ENCODE measurements at places on chromosomes 1 and 21.
A peak's percentile ranks its signal among the peaks of the same experiment; 100 is the strongest.

DNA sequence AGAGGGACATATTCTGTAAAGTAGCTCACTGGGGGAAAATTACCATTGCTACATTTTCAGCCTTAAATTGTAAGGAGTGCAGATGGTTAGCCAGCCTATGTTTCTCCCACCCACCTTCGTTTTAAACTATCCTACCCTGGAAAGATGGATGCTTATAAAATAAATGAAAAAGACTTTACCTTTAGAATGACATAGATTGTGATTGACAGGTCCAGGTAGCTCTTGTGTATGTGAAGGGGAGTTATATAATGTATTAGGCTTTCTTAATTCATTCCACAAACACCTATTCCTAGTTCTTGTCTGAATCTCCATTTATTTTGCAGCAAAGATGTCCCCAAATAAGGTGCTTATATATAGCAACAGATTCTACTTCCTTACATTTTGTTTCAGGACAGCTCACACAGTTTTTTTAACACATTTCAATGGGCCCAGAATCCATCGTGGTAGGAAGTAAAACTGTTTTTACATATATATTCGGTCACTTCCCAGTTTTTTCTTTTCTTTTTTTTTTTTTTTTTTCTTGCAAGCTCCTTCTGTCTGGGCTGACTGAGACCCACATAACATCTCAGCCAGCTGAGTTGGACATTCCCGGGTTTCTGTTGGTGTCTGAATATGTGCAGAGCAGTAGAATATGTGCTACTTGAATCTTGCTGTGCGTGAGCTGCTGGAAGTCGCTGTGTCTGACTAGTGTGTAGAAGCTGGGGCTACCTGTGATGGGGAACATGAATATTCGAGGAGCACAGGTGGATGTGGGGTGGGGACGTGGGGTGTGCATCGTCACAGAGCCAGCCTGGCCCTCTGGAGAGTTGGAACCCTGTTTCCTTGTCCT, 27.8 kb downstream of the UCK2 start:
- no peak for DNase-seq

DNA sequence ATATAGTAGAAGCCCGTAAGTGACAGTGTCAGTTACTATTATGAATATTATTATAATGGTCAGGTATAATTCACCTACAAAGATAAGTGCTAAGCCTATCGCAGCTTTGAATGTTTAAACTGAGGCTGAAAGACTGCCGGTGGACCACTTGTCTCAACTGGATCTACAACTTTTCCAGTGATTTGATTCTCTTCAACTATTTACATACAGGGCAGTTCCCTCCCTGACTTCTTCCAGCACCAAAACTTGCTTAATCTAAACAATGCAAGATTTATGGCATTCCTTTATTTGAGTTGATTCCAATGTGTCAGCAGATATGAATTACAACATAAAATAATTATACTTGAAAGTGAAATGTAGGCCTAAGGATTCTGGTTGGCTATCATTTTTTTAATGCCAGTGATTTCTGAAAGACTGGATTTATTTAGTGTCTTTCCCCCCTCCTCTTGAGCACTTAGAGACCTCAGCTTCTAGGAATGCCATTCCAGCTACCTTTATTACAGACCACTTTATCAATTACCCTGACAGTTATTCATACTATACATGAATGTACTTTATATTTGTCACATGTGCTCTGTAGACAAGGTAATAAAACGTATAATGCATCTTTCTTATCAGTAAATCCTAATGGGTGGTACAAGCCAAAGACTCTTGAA, 153.3 kb upstream of the C8B start:
- no peak for DNase-seq

- DNase-seq: no peak
Observed at GRCh38 chr1:25185409-25186160, 46.7 kb downstream of the SYF2 start.

DNA sequence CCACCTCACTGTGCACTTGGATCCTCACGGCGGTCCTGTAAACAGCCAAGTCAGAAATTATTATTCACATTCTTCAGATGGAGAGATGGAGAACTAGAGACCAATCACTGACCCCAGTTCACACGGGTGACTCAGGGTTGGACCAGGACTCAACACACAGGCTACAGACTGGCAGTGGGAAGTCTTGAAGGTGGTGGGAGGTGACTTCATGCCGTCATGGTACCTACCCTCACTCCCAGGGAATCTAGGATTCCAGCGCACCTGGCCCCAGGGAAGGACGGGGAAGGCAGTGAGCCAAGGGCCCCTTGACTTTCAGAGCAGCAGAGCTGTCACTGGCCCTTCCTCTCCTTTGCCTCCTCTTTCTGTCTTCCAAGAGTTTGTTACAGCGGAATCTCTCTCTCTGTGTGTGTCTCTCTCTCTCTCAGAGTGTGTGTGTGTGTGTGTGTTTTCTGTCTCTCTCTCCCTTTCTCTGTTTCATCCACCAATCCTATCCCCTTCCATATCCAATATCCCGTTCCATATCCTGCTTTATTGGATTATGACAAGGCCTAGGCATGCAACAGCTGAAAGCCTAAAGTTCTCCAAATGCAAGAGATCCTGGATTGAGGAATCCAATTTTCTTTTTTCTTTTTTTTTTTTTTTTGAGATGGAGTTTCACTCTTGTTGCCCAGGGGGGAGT, 11.7 kb downstream of the OPTC start:
- DNase-seq: no peak

- DNase-seq: no peak
Observed at GRCh38 chr1:230103306-230104173, 36.5 kb downstream of the GALNT2 start.

- no peak for DNase-seq
Observed at GRCh38 chr1:221725735-221726672, 15.9 kb downstream of the DUSP10 start.

- no peak for DNase-seq
Observed at GRCh38 chr1:228969953-228970800, 234.9 kb downstream of the RHOU start.

DNA sequence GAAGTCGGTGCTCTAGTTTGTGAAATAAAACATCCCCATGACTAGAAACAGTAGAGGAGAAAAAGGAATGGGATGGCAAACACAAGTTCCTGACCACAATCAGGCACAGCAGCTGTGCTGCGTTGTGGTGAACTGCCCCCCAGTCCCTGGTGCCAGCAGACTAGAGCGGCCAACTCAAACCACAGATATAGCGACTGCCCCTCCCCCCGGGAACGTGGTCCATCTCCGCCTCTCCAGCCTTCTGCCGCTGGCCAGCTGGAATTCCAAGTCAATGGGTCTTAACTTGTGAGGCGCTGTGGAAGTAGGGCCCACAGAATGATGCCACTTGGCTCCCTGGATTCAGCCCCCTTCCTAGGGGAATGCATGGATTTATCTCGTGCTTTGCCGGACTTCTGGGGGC, 41.6 kb upstream of the ZNF678 start:
- DNase-seq: no peak

DNA sequence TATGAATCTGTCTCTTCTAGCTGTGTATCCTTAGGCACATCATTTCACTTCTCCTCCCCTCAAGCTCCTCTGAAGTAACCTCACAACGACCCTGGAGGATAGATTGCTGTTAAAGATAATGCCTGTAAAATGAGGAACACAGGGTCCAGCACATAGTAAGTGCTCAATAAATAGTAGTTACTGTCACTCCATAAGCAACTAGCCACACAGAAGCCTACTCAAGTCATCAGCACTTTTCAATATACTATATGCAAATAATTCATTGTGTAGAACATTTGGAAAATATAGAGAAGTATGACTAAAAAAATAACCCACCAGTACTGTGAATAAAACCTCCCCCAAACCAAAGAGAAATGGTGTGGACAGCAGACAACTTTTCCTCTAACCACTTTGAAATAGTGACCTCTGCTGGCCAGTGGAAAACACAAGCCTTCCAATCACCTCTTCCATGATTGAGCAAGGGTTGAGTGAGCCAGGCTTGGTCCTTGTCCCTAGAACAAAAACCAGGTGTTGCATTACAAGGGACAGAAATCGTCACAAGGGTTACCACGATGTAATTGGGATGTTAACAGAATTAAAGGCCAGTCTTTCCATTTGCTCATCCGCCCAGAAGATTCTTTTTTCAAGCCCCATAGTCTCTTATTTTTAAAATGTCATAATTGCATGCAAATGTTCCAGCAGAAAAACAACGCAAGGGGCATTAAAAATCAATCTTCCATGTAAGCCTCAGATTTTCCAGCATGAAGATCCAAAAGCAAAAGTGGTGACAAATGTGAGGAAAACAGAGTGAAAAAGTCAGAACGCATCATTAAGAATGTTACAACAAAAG, 15.7 kb upstream of the GLIS1 start:
- no peak for DNase-seq

GRCh38 chr1:19405761-19406487, 79.4 kb downstream of the CAPZB start:
- no peak for DNase-seq

GRCh38 chr1:188425687-188426086, 1596.9 kb downstream of the PLA2G4A start:
- no peak for DNase-seq

DNA sequence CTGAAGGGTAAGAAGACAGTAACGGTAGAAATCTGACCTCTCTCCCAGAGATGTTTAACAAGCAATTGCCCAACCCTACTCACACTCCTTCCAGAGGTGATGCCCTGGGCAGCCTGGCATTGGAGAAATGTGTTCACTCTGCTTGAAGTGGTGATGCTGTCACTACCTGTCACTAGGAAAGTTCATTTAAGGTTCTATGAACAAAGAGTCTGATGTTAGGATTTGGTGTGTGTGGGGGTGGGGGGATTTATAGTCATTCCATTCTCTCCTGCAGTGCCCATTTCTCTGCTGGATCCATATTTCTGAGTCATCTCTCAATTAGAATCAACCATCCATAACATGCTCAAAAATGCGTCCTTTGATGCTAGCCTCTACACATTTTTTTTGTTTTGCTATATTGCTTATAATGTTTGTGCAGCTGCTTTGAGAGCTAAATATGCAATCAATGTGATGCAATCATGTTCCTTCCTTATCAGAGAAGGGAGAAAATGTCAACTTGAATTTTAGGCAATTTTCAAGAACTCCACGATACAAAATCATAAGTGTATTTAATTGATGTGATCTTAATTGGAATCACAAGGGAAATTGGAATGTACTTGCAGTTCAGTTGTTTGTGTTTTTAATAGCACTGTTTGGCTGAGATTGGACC, 173.9 kb downstream of the DUSP10 start:
- DNase-seq: no peak

DNA sequence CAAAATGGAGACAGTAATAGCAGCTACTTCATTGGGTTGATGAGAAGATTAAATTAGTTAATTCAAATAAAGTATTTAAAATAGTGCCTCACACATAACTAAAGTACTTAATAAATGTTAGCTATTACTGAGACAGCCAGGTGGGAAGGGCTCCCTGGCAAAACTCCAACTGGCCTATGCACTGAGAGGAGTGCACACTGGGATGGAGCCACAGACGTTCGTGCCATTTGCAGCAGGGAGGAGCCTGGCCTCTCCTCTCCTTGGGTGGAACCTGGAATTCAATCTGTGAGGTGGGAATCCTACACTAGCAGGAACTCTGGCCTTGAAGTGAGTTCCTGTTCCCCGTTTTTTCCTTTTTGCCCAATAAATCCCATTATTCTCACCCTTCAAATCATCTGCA, 28.1 kb downstream of the SLC5A9 start:
- DNase-seq: no peak

- no peak for DNase-seq
Observed at GRCh38 chr1:9877962-9878361, 32.1 kb downstream of the CTNNBIP1 start.

DNA sequence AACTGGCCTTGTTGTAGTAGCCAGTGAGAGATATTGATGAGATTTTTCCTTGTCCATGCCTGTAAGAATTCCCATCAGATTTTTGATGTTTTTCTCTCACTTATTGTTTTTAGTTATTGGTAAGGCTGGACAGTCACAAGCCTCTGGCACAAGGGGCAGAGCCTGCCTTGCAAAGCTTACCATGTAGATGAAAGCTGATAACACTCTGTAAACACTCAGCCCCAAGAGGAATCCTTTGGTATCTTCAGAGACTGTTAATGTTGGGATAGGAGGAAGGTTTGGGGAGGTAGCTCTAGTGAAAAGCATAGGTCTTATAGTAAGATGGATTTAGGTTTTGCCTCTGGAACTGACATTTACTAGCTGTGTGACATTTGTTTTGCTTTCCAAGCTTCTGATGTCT, 37.7 kb downstream of the MARK1 start:
- DNase-seq: no peak

- DNase-seq: no peak
Observed at GRCh38 chr21:16194095-16194787, 464.5 kb downstream of the USP25 start.

GRCh38 chr1:54324251-54325140, 81.7 kb downstream of the SSBP3 start:
- no peak for DNase-seq

GRCh38 chr1:162458236-162458635, 39.4 kb upstream of the UHMK1 start:
- DNase-seq: no peak

DNA sequence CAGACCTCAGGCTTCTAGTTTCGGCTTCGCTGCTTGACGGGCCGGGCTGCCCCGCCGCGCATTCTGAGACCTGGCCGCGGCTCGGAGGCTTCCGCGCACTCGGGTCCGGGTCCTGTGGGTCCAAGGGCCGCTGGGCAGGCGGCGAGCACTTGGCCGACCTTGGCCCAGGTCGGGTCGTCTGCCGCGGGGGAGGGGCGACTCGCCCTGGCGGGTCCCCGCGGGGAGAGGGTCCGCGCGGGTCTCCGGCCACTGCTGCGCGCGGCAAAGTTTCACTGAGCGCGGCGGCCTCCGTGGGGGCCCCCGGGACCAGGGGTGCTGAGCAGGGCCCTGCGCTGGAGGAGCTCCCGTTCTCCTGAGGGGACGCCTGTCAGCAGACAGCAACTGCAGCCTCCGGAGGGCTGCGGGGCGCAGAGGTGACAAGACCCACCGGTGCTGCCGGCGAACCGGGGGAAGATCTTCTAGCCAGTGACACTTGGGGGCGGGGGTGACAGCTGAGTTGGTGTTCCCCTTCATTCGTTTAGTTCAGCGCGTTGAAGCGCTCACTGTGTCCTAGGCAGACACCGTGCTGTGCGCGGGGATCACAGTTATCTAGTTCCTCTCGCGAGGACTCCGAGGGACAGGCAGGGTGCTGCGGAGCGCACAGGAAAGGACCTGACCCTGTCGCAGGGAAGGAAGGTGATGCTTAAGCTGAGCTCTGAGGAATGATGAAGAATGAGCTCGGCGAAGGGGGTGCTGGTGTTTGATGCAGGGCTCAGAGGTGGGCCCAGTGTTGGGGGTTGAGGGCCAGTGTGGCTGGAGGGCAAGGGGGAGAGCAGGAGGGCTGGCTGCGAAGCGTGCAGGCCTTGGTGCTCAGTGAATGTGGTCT, 725 bp downstream of the MTFR1L start:
- peak; percentile 48 for DNase-seq
